Panc1 (cell line): ENCODE measurements at places on chromosomes 3 and 15.

- no peak for DNase-seq
Measured at GRCh38 chr3:186784820-186785494, 1.6 kb downstream of the EIF4A2 start.

DNA sequence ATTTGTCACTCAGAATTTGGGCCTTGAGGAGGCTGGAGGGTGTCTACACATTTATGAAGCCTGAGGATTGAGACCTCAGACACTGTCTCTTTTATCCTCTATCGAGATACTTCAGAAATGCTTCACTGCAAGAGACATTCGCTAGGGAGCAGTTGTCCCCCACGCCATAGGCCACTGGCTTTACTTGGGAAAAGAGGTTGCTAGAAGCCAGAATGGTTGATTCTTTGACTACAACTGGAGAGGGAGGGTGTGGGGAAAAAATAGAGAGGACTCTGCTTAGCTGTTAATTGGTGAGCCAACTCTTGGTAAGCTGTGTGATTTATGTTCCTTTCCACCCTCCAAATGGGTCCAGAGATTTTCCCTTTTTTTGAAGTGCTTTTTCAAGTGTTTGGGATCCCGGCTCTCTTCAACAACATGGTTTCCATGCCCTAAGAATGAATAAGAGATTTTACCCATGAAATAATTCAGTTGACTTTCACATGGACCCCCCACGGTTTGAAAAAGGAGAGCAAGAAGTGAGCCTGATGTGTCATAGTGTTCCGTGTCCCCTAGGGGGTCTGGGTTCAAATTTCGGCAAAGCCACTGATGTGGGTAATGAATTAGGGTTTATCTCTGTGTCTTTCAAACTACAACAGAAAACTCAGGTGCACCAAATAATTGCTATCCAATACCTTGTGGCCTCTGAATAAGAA is 2.7 kb downstream of the BOC start:
- DNase-seq, result no peak

DNA sequence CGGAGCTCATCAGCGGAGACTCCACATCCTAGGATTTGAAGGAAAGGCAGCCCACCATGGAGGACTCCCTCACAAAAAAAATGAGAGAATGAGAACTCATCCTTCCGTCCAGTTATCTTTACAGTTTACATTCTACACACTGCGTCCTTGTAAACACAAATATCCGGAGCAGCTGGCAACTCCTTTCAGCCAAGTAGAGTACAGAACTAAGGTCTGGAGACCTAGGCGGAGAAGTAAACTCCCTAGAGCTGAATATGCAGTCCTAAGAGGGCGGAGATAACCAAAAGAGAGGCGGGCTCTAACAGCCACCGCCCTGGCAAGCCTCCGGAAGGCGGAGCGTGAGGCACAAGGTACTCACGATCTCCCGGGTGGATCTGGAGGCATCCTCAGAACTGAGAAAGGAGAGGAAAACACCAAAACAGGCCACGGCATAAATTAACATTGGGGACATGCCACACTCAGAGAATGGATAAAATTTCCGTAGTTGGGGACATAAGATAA is 924 bp upstream of the SIN3A start:
- DNase-seq, result peak; percentile 80

DNA sequence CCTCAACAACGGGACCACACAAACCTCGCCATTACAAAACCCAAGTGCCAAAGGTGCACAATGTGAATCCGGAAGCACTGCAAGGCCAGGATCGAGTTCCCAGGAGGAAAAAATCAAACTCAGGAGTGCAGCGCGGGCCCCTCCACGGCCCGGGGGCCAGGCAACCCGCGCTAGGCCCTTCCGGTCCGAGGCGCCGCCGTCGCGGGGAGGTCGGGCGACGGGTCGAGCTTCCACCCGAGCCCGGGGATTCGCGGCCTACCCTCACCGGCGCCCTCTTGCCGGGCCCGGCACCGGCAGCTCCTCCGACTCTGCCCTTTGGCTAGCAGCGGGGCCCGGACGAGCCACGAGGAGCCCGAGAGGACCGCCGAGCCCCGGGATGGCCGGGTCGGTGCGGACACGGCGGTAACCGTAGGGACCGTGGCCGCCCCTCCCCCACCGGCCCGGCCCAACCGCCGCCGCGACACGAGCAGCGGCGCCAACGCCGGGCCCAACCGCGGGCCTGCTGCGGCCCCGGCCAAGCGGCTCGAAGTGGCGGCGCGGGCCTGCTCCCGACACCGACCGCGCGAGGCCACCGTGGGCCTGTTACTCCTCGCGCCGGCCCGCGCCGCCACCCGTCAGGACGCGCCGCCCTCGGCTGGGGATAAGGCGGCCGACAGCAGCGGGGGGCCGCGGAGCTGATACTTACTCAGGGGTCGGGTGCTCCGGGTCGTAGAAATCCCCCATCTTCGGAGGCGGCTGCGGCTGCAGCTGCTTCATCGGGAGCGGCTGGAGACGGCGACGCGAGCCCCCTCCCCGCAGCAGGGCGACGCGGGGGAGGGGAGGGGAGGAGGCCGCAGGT is 525 bp downstream of the SETD2 start:
- no peak for DNase-seq

DNA sequence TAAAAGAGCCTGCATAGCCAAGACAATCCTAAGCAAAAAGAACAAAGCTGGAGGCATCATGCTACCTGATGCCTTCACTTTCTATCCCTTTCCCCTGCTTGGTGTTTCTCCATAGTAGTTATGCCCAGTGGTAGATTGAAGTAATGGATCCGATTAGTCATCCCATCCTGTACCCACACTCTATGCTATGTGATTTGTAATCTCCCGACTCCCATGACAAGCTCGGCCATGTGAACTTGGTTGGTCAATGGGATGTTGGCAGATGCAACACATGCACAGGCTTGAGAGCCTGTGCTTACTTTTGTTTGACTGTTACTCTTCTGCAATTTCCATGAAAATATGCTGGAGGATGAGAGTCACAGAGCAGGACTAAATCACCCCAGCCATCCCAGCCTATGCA is 334.9 kb upstream of the DPH6 start:
- no peak for DNase-seq

DNA sequence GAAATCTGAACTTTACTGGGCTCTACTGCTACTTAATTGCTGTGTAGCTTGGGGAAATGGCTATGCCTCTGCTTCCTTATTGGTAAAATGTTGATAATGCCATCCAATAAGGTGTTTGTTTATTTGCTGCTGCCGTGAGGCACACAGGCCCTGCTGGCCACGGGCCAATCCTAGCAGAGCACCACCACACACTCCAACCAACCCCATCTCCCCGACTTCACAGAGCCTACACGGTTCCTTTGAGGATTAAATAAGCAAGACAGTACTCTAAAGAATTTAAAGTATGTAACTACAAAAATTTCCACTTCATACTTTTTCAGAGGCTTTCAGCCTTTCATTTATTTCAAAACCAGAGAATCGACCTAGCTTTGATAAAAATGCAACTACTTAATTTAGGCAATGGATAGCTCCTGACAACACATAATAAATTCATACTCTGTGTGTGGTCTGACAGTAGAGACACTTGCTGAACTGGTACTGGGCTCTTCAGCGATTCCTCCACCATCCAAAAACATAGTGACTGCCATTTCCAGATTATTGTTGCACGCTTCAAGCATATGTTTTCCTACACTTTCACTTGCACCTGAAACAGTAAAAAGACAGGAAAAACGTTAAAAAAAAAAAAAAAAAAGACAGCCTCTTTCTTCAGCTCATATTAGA is 25.3 kb downstream of the UBXN7 start:
- DNase-seq, result no peak

GRCh38 chr3:127831723-127832172 is 9.4 kb upstream of the MGLL start:
- no peak for DNase-seq
